IPS DF 19.7 (cell line): ENCODE measurements at places on chromosomes 7 and 10.

- no peak for DNase-seq
These were observed 369.9 kb downstream of the WDR11 start for GRCh38 chr10:121221072-121221471.

DNA sequence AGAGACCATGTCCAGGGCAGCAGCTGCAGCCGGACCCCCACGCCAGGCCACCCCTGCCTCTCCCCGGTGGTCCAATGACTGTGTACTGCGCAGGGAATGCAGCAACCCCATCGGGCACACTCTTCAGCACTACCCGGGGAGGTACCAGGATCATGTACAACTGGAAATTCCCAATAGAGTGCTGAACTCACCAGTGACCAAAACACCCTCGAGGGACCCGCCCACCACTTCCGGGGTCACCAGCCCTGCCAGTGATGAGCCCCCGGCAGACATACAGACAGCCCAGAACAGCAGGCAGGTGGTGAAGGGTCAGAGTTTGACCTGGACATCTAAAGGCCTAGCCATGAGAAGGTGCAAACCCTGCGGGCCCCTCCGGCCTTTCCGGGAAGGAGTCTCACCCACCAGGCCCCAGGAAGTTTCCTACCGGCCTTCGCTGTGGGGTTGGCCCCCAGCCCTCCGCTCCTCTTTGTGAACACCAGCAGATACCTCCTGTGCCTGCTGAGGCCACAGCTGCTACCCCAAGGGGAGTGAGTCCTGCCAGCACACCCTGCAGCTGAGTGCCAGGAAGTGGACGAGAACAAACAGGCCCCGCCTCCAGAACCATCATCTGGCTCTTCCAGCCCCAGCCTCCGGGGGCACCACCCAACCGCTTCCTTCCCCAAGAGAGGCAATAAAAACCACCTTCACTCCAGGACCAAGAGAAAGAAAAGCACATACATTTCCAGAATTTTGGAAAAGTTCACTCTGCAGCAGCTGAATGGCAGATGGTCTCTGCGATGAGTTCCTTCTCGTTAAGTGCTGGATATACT, 5.0 kb upstream of the ANKRD61 start:
- peak; percentile 23 for DNase-seq

- DNase-seq = no peak
These were observed 742.0 kb upstream of the IGFBP3 start for GRCh38 chr7:46663025-46663424.

GRCh38 chr10:44745920-44746319, 165.2 kb upstream of the TMEM72 start:
- DNase-seq = no peak

- DNase-seq = no peak
These were observed 62.3 kb downstream of the LAMB4 start for GRCh38 chr7:108067844-108068243.

DNA sequence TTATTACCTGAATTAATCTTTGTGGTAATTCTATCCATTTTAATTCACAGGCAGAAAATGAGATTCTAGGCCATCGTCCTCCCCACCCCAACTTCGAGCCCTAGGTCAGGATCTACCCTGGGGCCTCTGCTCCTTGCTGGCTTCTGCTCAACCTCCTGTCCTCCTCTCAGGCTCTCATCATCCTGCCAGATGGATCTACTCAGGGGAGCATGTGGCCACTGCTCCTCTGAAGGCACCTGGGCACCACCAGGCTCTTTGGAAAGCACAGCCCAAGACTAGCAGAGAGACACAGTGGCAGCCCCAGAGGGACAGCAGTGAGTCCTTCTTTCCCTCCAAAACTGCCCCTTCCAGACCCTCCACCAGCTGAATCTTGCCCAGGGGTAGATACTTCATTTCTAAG, 248.2 kb downstream of the TCERG1L start:
- DNase-seq = no peak

DNA sequence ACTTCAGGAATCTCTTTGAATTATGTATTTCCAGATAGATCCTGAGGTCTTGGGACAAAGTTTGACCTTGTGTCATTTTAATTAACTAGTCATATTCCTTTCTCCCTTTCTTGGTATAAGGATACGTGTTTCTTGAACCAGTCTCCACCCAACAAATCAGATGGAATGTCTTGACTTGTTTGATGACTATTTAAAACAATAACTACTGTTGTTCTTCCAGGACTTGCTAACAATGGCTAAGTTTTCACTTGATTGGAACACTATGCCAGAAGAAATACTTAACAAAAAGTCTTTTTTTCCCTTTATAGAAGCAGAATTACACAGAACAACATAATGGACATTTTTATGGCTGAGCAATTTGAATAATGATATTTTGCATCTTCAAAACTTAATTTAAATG, 43.0 kb upstream of the WIPF3 start:
- DNase-seq = no peak

DNA sequence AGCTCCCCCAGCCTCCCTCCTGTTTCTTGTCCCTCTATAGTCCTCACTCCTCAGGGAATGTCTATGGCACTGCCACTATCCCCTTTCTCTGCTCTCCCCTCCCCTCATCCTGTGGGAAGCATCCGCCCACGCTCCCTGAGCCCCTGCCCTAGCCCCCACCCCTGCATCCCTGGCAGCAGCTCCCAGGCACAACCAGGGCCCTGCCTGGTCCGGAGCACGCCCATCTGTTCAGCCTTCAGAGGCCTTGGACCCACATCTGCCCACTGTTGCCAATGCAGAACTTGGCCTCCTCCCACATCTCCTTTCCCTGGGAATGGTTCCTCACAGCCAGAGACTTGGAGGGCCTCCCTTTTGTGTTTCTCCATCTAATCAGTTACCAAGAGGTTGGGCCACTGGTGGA, 20.4 kb upstream of the TBRG4 start:
- no peak for DNase-seq

DNA sequence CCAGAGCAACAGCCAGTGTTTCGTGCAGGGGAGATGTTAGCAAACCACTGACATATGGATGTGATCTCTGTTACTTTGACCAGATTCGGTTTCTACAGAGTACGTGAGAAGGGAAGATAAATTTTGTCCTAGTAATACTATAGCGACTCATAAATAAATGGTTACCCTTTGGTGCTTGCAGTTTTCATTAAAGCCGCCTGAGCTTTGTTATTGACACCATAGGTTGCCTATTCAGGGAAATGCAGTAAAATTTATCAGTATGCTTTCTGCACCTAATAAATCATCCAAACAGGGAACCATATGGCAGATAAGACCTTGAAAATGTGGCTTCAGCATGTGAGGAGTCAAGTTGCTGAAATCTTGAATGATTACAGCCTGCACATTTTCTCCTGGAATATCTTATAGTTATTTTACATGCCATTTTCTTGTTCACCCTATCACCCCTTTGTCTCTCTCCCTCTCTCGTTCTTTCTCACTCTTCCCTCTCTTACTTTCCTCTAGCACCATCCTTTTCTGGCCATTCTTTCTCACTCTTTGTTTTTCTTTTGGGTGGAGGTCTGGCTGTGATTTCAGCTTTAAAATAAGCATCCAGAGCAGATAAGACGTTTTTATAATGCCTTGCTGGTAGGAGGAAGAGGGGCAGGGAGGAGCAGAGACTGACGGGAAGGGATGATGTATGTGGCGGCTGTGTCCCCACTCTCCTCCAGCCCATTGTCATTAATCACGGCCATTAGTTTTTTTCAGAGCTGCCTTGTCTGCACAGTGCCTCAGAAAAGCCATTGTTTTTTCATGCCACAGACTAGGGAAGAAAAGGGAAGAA, 182.5 kb downstream of the LRMDA start:
- DNase-seq = no peak

DNA sequence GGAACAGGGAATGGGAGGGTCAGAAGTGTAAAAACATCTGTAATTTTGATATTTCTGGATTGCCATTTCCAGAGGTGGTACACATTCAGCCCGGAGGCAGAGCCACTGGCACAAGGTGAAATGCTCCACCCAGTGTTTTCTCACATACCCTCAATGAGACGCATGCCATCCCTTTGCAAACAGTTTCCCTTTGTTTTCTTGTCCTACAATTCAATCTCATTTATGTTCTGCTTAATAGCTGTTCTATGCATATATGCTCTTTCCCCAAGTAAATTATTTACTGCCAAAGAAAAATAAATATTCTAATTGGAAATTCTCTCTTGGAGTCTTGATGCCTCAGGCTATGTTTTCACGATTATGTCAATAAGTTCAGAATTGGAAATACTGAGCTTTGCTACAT, 369.7 kb upstream of the AKR1E2 start:
- DNase-seq = no peak

GRCh38 chr10:6062101-6062771, at the start of gene IL2RA:
IL2RA (minus strand) TSS chr10:6062367; CDS start chr10:6062151, 216 bp downstream.
- DNase-seq = no peak

DNA sequence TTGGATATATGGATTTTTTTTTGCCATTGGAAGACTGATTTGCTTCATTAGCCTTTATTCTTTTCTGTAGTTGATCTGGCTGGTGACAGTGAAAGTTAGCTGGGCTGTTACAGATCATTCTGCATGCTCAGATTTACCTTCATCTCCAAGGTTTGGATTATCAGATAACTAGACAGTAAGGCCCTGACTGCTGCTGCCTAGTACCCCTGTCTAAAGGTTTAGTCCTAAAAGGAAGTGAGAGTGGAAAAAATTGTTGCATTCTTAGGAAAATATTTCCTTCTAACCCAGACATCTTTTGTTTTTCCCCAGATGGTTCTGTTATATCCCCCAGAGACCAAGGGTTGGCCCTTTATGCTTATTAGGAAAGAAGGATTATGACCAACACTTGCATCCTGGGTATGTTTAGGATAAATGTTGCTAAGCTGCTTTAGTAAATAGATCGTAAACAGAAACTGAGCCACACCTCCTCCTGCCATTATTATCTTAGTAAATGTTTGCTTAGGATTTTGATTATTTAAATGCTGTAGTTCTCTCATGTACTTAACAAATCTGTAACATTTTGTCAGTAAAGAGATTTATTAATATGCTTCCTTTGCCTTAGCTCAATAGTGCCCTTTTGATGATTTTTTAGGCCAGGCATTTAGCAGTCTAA, 44.4 kb downstream of the MCU start:
- DNase-seq = no peak

DNA sequence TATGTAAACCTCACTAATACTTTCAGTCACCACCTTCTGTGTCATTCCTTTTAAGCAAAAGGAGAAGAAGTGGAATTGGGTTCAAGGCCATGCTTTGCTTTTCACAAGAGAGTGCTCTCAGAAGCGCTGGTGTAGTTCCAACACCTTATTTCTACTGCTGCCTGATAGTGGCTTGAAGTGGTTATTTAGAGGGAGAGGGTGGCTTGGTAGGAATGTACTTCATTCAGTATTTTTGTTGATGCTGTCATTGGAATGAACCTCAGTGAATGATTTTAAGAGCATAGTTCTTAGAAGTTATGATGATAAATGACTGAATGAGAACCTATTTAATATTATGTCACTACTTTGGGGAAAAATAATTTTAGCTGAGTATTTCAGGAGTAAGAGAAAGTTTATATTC, 396.7 kb downstream of the EXOC4 start:
- no peak for DNase-seq

DNA sequence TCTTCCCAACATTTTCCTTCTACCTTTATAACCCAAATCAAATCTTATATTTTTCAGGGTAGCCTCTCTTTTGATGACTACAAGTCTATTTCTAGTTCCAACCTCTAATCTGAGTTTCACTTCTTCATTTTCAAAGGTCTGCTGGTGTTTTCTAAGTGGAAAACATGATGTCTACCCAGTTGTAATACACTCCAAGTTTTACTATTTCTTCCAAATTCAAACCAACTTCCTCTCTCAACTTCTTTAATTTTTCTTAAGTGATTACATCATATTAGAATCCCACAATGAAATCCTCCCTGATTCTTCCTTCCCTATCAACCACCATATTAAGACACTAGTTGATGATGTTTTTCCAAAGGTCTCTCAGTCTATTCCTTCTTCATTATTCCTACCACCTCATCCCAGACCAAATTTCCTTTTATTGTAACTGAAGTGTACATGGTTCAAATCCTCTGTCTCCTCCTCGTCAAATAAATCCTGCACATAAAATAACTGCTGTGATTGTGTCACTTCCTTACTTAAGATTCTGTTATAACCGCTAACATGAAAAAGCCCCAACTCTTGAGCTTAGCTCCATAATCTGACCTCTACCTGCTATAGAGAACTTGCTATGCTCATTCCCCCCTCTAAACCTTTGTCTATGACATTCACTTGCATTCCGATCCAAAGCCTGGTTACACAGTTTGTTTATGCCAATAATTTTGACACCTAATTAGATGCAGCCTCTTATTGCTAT, 12.7 kb downstream of the TAS2R38 start:
- no peak for DNase-seq

- DNase-seq = peak; percentile 47
These were observed 20.6 kb upstream of the RHOBTB1 start for GRCh38 chr10:60964257-60965235.

DNA sequence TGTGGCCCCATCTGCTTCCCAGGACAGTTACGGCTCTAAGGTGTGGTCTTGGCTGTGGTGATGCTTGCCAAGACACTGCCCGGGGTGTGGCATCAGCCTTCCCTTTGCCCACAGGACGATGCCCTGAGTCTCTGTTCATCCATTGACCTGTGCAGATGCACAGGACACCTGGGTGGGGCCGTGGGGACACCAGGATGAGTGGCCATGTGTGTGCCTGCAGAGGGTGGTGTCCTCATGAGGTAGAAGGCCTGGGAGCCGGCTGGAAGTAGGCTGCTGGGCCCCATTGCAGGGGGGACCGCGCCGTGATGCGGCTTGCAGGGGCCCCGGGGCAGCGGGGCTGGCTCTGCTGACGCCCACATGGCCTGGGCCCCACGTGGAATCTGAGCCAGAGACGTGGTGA, 22.4 kb upstream of the PWWP2B start:
- DNase-seq = no peak

DNA sequence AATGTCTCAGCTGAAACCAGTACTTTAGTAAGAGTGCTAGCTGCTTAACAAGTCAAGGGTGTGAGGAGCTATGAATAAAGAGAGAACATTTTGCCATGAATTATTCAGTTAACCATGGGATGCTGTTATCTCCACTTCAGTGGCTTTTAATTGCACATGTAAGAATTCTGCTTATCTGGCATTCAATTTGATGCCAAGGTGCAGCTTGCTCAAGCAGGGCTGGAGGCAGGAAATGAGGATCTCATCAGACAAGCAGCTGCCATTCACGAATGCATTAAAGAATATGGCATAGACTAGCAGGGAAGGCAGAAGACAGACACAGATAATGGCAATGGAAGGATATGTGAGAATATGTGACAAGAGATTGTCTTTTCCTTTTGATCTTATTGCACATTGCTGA, 697.8 kb downstream of the NRG3 start:
- no peak for DNase-seq

- DNase-seq = no peak
These were observed 66.9 kb upstream of the SLC25A13 start for GRCh38 chr7:96388620-96389383.
